Stomach (tissue), 19 donors: ENCODE measurements at places on chromosomes 5 and 9. TPM values are rescaled to one million over a fixed set of nuclear protein-coding genes. Genes with fewer than 3 reads are reported as not detected.

GRCh38 chr5:78912085-78912771 is 72.9 kb downstream of the ARSB start:
- DNase-seq, result no peak

DNA sequence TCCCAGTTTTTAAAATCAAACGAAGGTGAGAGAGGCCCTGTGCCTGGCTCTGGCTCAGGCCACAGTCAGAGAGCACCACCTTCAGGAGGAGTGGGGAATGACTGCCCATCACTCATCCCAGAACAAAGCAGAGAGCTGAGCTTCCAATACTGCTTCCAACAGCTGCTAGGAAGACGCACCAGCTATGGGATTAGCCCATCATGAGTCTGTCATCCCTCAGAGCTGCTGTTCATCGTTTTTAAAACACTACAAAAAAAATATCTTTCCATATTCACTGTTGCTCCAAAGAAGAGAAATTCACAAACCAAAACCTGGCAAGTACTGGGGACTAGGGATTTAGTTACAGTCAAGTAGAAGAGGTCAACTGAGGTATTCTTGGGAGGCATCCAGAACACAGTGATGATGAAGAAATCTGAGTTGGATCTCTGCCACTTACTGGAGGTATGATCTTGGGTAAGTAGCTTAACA is 102.4 kb downstream of the CDK5RAP2 start:
- peak; percentile 57 for DNase-seq

TUSC1 gene
- total RNA-seq, result 143 TPM

DNA sequence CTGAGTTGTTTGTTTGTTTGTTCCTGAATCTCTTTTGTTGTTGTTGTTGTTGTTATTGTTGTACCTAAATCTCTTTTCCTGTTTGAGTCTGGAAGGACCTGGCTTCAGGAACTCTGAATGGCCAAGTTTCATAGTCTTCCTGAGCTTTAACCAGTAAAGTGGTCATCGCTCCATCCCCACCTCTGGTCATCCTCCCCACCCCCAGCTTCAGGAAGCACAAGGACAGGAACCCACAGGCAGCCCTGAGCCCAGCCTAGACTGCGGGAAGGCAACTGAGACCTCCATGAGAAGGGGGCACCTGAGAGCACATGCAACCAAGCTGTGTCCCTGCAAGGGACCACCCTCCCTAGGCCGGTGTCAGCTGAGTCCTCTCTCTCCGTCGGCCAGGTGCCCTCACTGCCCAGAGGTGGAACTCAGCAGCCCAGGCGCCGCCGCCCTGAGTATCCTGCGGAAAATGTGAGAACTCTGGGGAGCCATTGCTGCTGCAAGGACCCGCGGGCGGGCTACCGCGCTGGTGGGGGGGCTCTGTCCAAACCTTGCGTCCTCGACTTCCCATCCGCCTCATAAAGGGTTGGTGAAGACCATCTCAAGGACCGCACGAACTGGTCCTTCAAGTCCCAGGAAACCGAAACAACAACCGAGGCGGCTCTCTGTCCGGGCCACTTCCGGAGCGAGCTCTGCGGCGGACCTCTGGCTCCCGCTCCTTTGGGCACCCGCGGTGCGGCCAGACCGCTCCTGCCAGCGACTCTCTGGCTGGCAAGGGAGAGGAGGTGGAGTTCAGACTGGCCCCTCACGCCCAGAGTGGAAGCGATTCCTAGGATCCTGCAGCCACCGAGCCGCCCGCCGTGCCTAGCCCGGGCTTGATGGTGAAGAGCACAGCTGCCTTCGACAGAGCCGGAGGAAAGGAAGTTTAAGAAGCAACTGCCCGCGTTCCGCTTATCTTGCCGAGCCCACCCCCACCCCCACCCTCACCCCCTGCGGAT is 4.2 kb downstream of the BARX1 start:
- DNase-seq, result peak; percentile 69

LRRC26 gene
- total RNA-seq, result 2.6 TPM

- DNase-seq, result no peak
Measured at GRCh38 chr5:133298447-133298846, 246.6 kb downstream of the HSPA4 start.

DNA sequence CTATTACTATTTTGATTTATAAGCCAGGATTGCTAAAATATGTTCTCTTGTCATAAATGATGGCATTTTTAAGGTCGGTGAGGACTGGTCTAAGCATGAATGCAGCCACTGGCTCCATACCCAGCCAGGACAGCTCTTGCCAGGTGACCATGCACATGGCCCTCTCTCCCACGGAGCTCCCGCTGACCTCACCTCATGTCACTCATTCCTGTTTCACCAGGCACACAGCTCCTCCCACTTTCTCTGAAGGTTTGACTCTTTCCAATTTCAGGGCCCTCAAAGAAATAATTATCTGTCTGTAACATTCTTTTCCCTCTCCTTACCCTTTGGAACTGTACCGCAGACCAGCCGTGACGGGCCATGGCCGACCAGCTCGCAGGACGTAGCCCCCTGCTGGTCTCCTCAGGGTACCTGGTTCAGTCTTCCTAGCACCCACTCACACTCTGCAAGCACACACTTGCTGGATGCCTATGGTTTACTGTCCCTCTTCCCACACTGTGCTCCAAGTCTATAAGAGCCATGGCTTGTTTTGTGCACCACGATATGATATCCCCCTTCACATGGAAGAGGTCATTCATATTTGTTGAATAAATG is 72.5 kb downstream of the LIFR start:
- DNase-seq, result no peak

- DNase-seq, result no peak
Measured at GRCh38 chr9:757246-757881, 84.1 kb upstream of the DMRT1 start.

- DNase-seq, result no peak
Measured at GRCh38 chr5:30749971-30750370, 443.5 kb upstream of the CDH6 start.

DNA sequence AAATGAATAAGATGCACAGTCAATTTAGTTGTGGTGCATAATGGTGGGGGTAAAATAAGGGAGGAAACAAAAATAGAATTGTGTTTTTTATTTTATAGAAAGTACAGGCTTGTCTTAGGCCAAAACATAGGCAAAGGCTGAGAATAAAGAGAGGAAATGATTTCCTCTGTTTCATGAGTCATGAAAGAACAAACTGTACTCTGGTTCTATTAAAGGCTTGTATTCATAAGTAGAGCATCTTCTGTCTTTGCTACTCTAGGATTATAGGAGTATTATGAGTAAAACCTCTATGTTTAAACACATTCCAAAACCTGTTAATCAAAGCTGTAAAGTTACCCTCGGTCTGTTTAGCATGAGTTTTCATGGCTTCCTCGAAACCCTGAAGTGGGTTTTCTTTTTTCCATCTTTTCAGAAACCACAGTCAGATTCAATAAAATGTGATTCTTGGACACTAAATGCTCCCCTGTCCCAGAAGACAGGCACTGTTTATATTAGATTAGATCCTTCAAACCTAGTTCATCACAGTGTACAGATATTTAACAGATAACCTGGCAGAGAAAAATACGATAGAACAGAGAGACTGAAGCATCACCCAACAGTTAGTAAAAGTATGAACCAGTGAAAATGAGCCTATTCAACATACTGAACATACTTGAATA is 473.9 kb upstream of the CYLC2 start:
- no peak for DNase-seq

IFNK gene
- total RNA-seq, result not detected

LHX2 gene
- not detected for total RNA-seq

GRCh38 chr5:5980538-5980895 is 397.8 kb downstream of the MED10 start:
- DNase-seq, result no peak

GRCh38 chr9:97109194-97109811 is 70.4 kb upstream of the CTSV start:
- peak; percentile 66 for DNase-seq

- no peak for DNase-seq
Measured at GRCh38 chr9:4443439-4443838, 46.8 kb upstream of the SLC1A1 start.

- DNase-seq, result no peak
Measured at GRCh38 chr5:40033411-40033810, 608.6 kb upstream of the DAB2 start.

CER1 gene
- total RNA-seq, result not detected

- peak; percentile 55 for DNase-seq
Measured at GRCh38 chr5:134070725-134071613, 43.5 kb upstream of the TCF7 start.

PDZD2 gene
- 61.3 TPM for total RNA-seq

- no peak for DNase-seq
Measured at GRCh38 chr9:89725271-89725670, 120.5 kb downstream of the GADD45G start.

ARHGEF28 gene
- 25.8 TPM for total RNA-seq

- DNase-seq, result no peak
Measured at GRCh38 chr5:350355-350754, 28.8 kb downstream of the AHRR start.

DNA sequence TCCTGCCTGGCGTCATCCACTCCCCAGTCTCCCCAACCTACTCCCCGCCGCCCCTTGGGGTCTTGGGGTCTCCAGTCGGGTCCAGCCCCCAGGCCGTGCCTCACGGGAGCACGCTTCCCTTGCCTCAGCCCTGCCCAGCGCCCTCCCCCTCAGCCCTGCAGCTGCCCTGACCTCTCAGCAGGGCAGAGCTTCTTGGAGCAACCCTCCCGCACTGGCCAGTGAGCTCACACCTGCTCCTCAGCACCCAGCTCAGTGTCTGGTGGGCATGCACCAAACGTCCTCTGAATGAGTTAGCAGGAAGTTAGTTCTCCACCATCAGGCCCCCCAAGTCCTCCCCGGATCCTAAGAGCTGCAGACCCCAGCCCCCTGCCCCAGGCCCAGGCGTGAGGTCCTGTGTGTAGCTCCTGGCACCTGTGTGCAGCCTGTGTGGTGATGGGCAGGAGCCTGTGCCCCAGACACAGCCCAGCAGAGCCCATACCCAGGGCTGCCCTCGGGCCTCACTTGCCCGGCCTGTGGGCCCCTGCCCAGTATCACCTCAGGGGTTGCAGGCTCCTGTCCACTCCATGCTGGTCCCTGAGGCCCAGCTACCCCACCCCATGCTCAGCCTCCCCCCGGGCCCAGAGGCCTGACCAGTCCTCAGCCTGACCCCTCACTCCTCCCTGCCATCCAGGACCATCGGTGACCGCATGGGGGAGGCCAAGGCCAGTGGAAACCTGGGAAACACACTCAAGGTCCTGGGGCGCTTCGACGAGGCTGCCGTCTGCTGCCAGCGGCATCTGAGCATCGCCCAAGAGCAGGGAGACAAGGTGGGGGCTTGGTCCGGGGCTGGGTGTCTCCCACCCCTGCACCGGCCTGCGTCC is 8.2 kb downstream of the GPSM1 start:
- no peak for DNase-seq

DNA sequence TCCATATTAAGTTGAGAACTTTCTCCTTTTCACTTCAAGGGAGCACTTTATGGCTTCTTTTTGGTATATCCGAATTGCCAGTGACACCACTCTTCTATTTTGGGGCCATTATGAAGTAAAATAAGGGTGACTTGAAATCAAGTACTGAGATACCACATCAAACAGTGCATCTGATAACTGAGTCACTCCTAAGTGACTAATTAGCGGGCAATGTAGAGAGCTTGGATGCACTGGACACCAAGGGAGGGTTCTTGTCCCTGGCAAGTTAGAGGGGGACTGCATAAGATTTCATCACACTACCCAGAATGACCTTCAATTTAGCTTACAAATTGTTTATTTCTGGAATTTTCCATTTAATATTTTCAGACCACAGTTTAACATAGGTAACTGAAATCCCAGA is 813.9 kb upstream of the CDH10 start:
- no peak for DNase-seq

ERP44 gene
- total RNA-seq, result 1.2 TPM

DNA sequence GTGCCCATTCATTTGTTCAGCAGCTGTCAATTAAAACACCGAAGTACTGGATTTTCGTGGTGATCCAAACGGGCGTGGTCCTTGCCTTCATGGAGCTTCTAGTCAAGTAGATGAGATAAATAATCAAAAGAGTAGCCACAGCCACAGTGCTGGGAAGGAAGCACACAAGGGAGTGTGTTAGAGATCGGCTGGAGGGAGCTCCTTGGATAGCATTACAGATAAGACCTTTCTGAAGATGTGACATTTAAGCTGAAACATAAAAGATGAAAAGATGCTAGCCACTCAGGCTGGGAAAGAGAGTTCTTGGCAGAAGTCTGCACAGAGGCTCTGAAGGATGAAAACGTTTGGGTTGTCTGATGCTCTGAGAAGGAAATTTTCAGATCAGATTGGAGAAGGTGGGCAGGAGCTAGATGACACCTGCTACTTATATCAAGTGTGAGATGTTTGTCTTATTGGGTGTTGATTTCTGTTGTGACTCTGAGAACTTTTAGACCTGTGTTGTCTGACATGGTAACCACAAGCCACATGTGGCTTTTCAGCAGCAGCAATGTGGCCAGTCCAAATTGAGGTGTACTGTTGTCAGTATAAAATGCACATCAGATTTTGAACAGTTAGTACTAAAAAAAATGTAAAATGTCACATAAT is 123.9 kb downstream of the TLE4 start:
- no peak for DNase-seq

DNA sequence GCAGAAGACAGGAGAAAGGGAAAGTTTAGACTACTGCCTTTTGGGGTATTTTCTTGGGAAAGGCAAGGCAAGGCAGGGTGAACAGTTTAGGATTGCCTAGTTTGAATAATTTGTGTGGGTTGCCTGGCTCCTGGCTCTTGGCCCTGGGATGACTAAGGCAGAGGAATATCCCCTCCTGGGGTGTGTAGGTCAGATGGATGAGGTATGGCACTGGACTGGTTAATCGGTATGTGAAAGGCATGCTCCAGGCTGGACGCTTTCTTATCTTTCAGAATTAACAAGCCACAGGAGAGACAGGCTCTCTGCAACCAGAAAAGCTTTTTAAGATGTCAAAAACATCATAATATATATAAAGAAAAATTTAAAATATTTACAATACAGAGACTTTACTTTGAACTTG is 58.6 kb downstream of the STARD4 start:
- peak; percentile 19 for DNase-seq

- no peak for DNase-seq
Measured at GRCh38 chr5:132138260-132138659, 64.7 kb downstream of the CSF2 start.

IRX2 gene
- 17.5 TPM for total RNA-seq

MEIKIN gene
- not detected for total RNA-seq

- no peak for DNase-seq
Measured at GRCh38 chr5:66830636-66831035, 234.4 kb downstream of the MAST4 start.

DNA sequence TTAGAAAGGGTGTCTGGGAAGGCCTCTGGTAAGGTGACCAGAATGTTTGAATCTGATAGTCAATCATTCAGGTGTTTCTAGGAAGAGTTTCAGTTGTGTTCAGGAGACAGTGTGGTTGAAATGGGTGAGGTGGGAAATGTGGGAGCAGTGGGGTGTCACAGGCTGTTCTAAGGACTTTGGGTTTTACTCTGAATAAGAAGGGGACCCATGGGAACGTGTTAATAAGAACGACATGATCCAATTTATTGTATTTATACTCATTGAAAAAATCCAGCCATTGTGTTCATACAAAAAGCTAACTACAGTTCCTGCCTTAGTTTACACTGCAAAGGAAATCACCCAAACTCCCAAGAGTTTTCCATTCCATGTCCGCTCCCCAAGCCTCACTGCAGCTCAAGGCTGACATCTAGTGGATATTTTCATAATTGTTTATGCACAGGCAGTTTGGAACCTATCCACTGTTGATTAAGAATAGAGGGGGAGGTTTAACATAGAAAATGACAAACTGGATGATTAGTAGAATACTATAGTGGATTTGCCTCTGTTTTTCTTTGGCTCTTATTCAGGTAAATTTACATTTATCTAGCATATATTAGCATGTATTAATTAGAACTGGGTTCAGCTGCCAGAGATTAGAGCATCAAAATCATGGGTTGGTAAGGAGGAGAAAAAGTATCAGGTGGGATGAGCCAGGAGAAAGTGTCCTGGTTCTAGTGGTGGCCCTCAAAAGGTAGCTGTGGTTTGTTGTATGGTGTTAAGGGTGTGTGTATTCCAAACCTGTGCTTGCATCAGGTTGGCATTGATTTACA is 17.7 kb downstream of the CAVIN4 start:
- DNase-seq, result peak; percentile 86
